ENCODE measurements at places on chromosomes 3 and 15.

DNA sequence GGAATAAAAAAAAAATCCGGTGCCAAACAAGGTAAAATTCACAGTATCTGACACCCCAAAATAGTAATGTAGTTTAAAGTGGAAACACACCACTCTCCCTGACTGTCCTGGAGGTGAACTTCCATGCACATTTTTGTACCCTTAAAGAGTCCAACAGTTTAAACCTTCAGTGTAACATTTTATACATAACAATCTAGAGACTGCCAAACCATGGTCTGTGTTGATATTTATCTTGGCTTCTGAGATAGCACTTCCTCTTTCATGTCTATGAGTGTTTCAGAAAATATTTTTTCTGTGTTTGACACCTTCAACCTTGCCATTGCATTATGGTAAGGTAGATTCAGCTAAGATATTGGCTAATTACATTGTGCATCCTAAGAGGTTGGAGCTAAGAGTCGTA, 13.9 kb downstream of the TMEM45A start:
- no peak for DNase-seq

DNA sequence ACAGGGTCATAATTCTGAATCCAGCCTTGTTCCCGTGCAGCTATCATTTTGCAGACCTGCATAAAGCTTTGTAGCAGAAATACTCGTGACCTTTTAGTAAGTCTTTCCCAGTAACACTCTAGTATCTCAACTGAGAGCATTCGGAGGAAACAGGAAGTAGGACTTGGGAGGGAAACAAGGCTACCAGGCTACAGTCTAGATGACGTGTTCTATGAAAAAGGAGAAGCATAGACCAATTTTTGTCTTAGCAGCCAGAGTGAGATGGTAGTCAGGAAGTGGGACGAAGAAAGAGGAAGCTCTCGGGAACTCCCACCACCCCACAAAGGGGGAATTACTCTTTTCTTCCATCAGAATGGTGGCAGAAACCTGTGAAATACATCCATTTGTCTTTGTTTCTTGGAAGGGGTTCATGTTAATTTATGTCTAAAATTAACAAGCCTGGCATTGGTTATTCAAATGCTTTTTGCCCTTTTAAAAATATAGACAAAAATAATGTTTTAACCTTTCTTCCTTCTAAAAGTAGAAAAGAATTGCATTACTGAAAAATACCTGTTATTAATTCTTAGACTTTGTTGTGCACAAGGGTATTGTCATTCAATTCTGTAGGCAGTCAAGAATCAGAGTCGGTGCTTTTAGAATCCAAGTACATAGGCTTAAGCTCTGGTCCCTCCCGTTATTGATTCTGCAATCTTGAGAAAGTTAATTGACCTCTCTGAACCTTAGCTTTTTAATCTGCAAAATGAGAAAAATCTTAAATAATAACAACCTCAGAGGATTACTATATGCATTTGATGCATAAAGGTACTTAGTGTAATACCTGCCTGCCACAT, 1.6 kb upstream of the SUCNR1 start:
- DNase-seq = no peak

DNA sequence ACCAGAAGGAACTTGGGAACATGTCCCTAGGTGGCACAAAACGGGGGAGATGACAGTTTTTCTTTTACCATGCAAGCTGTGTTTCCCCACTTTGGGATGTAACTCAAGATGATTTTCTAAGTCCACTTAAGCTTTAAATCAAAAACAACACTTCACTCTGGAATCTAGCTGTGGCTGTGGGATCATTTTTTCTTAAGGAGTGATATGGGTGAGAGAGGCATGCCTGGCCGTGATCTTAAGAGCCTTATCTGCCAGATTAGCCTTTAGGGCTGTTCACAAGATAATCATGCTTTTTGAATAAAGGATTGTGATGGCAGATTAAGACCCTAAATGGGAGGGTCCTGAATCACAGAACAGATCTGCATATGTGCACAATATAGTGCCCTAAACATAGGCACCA, 384.8 kb upstream of the SEMA6D start:
- no peak for DNase-seq

DNA sequence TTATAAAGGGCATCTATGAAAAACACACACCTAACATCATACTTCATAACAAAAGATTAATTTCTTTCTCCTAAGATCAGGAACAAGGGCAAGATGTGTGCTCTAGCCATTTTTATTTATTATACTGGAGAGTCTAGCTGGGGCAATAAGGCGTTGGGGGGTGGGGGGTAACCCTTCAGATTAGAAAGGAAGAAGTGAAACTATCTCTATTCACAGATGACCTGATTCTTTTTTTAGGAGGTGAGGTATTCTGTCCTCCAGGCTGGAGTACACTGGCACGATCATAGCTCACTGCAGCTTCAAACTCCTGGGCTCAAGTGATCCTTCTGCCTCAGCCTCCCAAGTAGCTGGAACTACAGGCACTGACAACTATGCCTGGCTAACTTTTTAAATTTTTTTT, 89.5 kb upstream of the MANF start:
- no peak for DNase-seq

DNA sequence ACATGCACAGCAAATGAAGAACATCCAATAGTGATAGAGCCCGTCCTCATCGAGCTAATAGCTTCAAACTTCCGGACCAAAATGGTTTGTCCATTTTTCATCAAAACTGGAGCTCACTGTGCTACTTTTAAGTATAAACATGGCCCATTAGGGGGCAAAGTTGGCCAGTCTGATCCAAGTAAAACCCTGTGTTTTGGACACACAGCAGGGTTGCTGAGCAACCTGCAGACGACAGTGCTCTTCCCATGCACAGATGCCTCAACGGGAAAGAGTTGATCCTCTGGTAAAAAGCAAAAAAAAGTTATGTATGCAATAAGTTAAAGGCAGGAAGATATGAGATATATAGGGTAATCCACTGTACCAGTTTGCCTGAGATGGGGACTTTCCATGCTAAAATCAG, 244.0 kb upstream of the THBS1 start:
- DNase-seq = no peak

- no peak for DNase-seq
These were observed 415.7 kb upstream of the ROBO2 start for GRCh38 chr3:76624164-76624563.

GRCh38 chr15:52677593-52678467, 1.4 kb downstream of the ATOSA start:
- no peak for DNase-seq

GRCh38 chr15:42056934-42057798, 36.3 kb upstream of the PLA2G4E start:
- DNase-seq = peak; percentile 73

GRCh38 chr3:41987627-41988026, 25.7 kb upstream of the ULK4 start:
- DNase-seq = no peak

DNA sequence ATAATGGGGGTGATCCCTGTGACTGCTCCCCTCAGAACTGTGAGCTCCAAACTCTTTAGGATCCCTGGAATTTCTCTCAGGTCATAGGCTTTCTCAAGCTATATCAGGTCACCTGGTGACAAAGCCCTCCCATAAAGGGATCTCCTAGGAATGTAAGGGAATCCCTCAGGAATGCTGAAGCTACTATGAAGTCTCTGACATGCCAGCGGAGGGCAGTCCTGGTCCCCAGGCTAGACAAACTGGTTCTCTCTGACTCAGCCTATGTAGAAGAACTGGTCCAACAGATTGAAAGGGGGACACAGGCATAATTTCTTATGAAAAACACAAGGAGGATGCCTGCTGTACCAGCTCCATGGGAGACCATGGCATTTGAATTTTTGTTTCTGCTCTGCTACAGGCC, 6.7 kb downstream of the LPCAT4 start:
- no peak for DNase-seq

DNA sequence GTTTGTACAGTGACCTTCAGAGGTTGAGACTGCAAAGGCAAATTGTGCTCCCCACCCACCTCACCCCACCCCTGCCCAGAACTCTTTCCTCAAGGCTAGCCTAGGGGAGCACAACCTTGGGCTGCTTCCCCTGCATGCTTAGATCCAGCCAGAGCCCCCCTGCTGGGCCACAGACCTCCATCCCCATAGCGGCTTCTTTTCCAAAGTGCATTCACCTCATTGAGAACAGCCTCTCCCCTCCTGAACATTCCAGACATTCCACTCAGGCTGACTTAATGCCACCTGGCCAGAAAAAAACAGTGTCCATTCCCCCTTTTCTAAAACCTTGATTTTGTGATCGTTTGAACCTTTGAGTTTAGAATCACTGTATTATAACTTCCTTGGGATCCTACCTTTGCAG, 124.4 kb upstream of the TOPAZ1 start:
- no peak for DNase-seq

DNA sequence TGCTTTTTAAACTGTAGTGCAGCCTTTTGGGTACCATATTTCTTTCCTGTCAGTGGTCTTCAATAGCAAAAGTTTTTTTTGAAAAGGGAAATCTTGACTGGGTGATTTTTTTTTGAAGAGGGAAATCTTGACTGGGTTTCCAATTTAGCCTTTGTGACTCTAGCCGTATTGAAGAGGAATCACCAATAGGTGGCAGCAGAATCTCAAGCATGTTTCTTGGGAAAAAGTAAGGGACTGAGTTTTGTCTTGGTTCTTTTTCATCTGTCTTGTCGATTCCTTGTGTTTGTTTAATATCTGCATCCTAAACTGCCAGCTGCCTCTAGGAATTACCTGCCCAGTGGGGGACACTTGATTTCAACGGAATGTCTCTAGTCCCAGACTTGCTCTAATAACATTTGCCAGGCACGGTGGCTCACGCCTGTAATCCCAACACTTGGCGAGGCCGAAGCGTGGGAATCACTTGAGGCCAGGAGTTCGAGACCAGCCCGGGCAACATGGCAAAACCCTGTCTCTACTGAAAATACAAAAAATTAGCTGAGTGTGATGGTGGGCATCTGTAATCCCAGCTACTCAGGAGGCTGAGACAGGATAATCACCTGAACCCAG, 89.2 kb downstream of the RBPMS2 start:
- no peak for DNase-seq

DNA sequence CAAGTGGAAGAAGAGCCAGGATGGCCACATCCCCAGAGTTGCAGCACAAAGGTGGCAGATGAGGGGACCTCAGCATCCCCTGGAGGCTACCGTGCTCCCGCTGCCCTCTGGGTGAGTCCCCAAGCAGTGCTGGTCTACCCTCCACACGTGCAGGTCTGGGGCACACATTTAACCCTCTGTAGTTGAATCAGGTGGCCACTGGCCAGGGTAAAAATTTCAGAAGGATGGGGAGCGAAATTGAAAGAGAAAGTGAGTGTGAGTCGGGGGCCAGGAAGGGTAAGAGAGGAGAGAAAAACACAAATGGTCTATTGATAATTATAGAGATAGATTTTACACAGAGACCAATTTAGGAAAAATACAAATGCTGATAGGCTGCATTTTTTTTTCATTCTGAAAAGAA, 139.5 kb upstream of the EIF1B start:
- DNase-seq = no peak

GRCh38 chr15:42273900-42274701, 868 bp upstream of the TMEM87A start:
- no peak for DNase-seq
